ENCODE measurements at places on chromosomes 4 and X.

DNA sequence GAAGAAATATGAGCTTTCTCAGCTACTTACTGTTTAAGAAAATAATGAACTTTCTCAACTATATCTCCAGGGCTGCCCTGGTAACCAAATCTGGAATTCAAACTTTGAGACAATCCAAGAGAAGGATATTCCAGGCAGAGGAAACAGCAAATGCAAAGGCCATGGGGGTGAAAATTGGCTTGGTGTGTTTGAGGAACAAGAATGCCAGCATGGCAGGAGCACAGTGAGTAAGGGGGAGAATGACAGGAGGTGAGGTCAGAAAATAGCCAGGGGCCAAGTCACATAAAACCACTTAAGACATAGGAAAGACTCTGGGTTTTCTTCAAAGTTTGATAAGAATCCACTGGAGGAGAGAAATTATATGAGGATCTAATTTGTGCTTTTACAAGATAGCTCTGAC is 27.2 kb upstream of the BTC start:
- no peak for DNase-seq

GRCh38 chr4:186264660-186265059 is 1.3 kb upstream of the F11 start:
- DNase-seq = no peak

- no peak for DNase-seq
These were observed 20.7 kb downstream of the HAND2 start for GRCh38 chr4:173509036-173510001.

DNA sequence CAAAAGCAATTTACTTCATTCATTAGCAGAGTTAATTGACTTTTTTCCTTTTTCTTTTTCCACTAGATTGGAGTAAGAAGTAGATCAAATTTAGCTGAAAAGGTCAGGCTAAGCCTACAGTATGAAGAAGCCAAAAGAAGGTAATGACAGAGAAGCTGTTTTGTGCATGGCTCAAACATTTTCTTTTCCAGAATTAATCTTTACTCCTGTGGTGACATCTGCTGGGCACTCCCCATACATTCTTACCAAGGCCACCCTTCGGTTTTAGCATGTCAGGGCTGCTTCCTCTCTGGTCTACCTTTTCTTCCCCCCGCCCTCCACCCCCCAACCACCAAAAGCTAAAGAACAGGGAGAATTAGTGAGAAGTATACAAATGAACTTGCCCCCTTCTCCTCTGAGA is 70.2 kb downstream of the CLDN22 start:
- DNase-seq = no peak

DNA sequence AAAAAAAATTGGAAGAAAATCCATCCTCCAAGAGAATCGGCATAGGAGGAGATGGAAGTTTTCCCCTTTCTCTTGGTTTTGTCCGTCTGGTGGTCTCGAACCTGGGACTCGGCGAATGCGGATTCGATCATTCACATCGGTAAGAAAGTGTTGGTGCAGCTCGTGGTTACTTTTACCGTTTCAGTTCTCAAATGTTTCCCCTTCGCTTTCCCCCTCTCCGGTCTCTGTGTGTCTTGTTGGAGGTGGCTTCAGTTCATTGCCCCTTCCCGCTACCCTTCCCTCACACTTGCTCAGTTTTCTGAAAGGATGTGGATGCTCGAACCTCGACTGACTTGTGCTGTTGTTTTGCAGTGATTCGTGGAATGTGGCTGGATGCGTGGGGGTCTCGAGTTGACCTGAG is 840 bp downstream of the GRID2 start:
- no peak for DNase-seq

DNA sequence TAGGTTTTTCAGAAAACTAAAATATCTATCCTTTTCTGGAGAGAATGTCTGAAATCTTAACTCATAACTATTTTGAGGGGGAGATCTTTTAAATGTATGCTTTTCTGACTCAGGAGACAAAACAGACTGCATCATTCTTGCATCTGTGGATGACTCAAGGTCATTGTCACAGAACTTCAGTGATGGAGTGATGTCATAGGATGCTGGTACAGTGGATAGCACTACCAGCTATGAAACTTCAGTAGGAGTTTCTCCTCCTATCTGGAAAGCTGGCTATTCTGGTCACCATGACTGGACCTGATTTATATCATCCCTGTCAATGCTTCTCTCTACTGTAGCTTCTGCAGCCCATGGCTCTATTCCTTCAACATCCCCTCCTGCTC is 50.3 kb downstream of the PARM1 start:
- no peak for DNase-seq

DNA sequence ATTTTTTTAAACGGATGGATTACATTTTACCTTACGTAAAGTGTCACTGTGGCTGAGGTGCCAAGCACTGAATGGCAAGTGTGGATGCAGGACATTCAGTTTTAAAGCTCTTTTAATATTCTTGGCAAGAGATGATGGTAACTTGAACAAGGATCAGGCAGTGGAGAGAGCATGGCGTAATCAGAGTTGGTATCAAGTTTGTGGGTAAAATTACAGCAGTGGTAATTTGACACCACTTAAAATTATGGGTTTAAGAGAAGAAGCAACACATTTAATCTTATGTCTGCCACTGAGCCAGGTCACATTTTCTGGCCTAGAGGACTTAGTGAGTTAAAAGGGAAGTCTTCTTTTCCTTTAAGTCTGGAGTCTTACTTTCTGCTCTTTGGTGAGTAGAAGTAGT is 100.5 kb downstream of the NAA11 start:
- DNase-seq = no peak

DNA sequence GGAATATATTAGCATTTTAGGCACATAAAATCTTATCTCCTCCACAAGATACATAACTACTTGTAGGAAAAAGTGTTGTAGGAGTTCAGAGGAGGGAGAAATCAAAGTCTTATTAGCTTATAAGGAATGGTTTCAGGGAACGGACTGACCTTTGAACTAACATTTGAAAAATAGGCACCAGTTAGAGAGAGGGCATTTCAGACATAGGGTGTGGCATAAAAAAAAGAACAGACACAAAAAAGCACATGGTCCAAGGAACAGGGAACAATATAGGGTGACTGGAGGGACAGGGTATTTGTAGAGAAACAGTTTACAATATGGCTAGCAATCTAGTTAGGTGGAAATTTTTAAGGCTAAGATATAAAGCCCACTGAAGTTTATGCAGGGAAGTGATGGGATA is 6.4 kb downstream of the ABCB7 start:
- DNase-seq = no peak

- no peak for DNase-seq
These were observed 69.1 kb upstream of the PUDP start for GRCh38 chrX:7216981-7217587.

GRCh38 chr4:155811083-155811482 is 52.3 kb downstream of the GUCY1B1 start:
- no peak for DNase-seq

- no peak for DNase-seq
These were observed 144.8 kb downstream of the FRYL start for GRCh38 chr4:48635310-48635709.

DNA sequence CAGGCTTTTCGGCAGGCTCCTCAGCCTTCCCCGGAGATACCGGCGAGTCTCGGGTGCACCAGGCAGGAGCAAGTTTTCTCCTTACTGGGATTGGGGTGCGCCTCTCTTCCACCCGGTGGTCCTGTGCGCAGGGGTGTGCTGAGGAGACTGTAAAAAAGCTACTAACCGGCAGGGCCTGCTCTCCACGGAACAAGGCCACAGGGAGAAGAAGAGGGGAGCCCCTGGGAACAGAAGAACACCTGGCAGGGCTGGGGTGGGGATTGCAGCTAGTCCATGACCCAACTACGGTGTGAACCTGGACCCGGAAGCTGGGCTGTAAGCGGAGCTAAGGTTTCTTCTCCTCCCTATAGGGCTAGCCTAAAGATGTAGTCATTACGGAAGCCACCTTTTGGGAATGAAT is 17.7 kb upstream of the ZIC3 start:
- no peak for DNase-seq

GRCh38 chr4:1183985-1184773 is 11.8 kb upstream of the SPON2 start:
- no peak for DNase-seq

Data from GDM1 (cell line).